Gastroesophageal sphincter (tissue), 4 donors: ENCODE measurements at places on chromosomes 3 and 15. TPM values are rescaled to one million over a fixed set of nuclear protein-coding genes. Genes with fewer than 3 reads are reported as not detected.

The ECE2 gene
- total RNA-seq: 0.42 TPM

The TF gene
- total RNA-seq: 1.1 TPM

The SKIL gene
- 52.8 TPM for total RNA-seq

The WDR72 gene
- total RNA-seq: not detected

The PRR23B gene
- total RNA-seq: not detected

The PLA2G4E gene
- total RNA-seq: not detected

The GUCA1C gene
- total RNA-seq: not detected

- ATAC-seq: no peak
These were observed 74.9 kb downstream of the FAM43A start for GRCh38 chr3:194760494-194761137.

- no peak for ATAC-seq
These were observed 179.8 kb downstream of the SLCO3A1 start for GRCh38 chr15:92033314-92033713.

GRCh38 chr15:92880796-92881195 is 19.3 kb upstream of the CHD2 start:
- ATAC-seq: no peak

- ATAC-seq: no peak
These were observed 260.4 kb upstream of the KCNMB2 start for GRCh38 chr3:178275793-178276192.

GRCh38 chr3:27387625-27388024 is 18.4 kb upstream of the NEK10 start:
- ATAC-seq: no peak

- no peak for ATAC-seq
These were observed 19.3 kb downstream of the IGF1R start for GRCh38 chr15:98667521-98668179.
